Stimulated activated CD8-positive, alpha-beta memory T cell treated with anti-CD3 and anti-CD28 coated beads, Interleukin-4, amount 100 ng/mL, for 24 hours (primary cell): ENCODE measurements at places on chromosomes 2 and 18.

GRCh38 chr18:45719106-45719505 is 4.9 kb upstream of the SLC14A1 start:
- no peak for DNase-seq

DNA sequence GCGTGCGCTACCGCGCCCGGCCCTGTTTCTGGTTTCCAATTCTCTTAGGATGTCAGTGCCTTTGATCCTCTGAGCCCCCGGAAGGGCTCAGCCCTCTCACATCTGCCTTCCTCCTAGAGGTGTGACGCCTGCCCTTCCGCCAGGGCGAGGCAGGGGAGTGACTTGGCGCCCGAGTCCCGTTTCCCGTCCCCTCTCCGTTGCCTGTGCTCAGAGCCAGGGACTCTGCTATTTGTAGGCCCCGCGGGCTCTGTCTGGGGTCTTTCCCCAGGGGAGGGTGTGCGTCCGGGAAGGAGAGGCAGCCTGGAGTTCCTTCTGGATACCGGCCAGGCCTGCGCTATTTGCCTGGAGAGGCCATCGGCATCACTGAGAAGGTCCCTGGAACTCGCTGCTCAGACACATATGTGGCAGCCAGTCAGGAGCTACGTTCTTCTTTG is 103.7 kb upstream of the TAF1B start:
- no peak for DNase-seq

GRCh38 chr2:111640480-111640879 is 243.5 kb downstream of the ANAPC1 start:
- no peak for DNase-seq

- no peak for DNase-seq
These were observed 6.4 kb upstream of the ODC1 start for GRCh38 chr2:10454505-10454904.

DNA sequence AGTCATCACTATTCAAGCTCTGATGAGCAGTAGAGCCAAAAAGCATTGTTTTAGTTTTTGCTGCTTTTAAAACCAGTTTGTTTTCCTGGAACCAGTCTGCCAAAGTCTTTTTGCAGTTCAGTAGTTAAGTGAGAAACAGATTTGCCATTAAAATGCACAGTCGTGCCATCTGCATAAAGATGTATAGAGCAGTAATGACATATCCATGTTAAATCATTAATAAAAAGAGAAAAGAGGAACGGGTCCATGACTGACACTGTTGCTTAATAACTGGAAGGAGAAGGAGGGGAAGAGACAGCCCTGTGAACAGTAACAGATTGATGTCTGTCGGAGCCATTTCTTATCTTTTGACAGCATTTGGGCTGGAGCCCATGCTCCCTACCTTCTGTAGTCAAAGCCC is 704.6 kb downstream of the SATB2 start:
- no peak for DNase-seq

GRCh38 chr18:48006415-48007175 is 76.1 kb upstream of the SMAD2 start:
- no peak for DNase-seq

DNA sequence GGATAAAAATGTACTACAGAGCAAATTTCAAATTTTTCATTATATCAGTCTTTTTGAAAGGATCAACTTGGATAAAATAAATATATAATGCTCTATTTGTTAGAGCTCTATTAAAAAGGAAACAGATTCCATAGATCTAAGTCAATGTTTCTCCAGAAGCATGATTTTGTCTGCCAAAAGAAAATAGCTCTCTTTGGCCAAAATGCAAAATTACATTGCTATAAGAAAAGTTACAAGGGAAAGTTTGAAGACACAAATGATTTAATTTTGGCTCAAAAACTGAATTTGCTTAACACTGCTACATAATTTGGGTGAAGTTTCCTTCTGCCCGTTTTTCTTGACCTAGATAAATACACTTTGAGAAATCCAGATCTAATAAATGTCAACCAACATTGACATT is 15.7 kb downstream of the C2orf69 start:
- DNase-seq, result no peak

DNA sequence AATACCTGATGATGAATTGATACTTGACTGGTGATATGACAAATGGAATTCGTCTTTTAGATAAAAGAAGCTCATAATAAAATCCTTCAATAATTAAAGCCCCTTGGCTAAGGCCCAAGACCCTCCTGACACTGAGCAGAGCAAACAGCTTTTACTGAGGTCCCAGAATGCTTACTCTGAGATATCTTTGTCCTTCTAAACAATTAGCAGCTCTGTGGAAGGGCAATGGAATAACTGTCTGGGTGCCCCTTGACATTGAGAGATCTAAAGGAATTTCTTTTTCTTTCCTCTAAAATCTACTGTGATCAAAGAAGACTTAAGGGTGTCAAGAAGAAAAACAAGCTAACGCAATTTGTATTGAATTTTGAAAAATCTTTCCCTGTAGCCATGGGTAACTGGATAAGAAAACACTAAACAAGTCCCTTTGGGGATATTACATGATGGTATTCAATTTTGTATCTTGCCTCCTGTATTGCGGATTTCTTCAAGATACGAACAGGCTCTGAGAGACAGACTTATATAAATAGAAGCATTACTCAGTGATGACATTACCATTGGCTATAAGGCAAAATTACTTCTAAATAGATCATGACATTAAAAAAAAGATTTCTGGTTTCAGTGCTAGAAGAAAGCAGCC is 128.8 kb downstream of the MREG start:
- DNase-seq, result no peak

GRCh38 chr18:78666666-78667335 is 312.8 kb upstream of the SALL3 start:
- no peak for DNase-seq

DNA sequence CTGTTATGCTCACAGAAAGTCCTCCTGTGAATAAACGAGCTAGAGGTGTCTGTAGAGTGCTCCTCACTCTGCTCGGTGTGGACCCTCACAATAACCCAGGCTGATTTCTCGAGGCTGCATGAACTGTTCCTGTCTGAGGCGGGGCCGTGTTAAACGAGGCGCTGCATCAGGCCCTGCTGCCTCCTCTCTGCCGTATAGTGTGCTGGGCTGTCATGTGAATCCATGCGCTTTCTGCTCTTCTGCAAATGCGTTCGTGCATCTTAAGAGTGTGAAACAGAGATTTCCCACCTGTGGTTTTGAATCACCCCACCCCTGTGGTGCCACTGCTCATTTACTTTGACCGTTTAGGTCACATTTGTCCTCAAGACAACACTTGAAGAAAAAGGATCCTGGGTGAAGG is 26.2 kb downstream of the TRAF3IP1 start:
- DNase-seq, result no peak

DNA sequence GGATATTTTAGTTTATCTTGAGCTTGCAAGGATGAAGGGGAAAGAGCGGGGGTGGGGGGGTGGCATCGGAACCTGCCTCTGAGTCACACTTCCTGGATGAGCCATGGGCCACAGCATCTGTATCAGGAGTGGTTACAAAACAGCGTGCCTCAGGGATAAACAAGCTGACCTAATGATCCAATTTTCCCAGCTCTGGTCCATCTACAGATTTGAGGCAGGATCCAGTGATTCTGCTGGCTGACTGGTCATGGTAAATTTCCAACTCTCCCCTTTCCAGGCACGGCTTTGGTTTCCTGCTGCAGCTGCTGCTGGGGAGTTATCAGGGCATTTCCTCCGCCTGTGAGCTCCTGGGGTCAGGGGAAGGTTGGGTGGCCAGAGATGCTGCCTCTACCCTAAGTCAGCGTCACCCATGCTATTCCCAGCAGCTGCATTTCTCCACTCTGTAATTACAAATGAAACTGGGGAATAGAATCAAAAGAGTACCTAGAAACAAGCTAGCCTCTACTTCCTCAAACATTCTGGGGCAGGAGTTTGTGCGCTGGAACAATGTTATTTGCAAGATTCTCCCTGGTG is 4.7 kb upstream of the HPCAL1 start:
- no peak for DNase-seq

DNA sequence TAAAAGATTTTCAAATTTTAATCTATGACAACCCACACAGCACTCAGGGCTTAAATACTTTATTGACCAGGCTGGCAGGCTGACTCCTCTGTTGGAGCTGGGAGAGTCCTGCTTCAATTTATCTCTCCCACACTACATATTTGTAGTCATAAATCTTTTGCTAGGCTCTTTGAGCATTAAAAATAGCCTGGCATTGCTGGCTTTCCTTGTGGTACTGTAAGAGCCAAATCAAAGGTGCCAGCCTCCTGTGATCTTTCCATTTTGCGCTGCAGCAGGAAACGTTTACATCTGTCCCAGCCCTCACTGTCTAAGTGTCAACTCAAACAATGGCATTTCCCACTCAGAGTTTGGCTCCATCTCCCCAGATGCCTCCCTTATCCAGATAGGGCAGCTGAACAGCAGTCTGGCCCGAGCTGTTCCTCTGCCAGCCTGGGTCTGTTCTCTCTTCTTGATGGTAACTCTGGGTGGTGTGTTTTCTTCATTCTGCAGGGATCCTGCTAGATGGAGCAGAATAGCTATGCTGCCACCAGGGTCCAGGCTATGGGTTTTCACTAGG is 62.1 kb downstream of the LRRTM1 start:
- no peak for DNase-seq

GRCh38 chr2:163397451-163397850 is 338.4 kb downstream of the FIGN start:
- DNase-seq, result no peak

DNA sequence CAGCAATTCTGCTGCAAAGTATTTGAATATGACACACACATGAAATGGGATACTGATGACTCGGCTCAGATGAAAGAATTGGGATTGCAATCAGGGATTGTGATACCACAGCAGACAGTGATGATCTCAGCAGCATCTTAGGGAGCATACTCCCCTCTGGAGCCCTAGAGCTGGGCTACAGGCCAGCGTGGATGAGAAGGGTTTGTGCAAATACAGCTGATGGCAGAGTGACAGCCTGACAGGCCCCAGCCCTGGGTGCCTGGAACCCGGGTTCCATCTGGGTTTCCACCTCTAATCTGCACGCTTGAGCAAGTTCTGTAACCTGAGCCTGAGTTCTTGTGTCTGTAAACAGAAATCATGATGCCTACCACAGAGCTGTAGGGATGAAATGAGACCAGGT is 418.0 kb downstream of the LRATD1 start:
- DNase-seq, result no peak

GRCh38 chr18:65975536-65975935 is 224.7 kb downstream of the CDH7 start:
- no peak for DNase-seq

DNA sequence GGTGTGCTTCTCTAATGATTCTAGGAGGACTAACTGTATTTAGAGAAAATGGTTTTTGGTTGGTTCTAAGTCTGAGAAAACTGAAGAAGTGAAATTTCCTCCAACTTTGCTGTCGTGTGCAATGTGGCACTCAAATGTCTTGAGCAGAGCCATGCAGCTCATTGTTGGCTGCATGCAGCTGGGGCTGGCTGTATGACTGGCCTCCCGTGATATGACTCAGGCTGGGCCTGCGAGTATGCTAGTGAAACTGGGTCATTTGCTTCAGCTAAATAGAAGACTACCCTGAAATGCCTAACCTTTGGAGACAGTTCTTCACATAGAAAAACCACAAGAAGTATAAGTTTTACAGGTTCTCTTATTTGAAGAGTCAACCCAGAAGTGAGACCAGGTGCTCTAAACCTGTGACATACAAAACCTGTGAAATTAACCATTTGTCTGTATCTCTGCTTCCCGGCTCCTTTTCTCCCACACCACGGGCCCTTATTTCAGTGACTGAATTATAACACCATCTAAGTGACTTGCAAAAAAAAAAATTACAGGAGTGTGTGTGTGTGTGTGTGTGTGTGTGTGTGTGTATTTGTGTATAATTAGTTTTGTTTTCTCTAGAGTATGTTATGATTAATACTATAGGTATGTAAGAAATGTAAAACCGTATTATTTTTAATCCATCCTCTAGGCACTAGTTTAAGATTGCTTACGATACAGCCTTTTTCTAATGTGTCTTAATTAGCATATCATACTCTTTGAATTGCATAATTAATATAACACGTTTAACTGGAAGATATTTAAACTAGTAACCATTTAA is 15.9 kb downstream of the POLI start:
- DNase-seq, result peak; percentile 35

DNA sequence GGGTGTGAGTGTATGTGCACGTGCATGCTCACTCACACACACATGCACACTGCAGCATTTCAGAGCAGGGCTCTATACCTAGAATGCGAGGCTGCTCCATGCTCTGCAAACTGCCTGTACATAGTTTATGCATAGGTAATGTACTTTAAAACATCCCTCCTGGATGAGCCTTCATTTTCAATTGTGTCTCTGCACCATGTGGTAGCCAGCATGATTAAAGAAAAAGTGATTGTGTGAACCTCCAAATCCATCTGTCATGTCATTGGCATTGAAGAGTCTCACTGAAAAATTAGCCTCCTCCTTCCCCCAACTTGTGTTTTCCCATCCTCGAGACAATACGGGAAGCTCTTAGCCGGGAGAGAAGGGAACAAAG is 120.9 kb upstream of the SPATS2L start:
- no peak for DNase-seq

- DNase-seq, result no peak
These were observed 150.3 kb downstream of the SMAD2 start for GRCh38 chr18:47780011-47780725.

DNA sequence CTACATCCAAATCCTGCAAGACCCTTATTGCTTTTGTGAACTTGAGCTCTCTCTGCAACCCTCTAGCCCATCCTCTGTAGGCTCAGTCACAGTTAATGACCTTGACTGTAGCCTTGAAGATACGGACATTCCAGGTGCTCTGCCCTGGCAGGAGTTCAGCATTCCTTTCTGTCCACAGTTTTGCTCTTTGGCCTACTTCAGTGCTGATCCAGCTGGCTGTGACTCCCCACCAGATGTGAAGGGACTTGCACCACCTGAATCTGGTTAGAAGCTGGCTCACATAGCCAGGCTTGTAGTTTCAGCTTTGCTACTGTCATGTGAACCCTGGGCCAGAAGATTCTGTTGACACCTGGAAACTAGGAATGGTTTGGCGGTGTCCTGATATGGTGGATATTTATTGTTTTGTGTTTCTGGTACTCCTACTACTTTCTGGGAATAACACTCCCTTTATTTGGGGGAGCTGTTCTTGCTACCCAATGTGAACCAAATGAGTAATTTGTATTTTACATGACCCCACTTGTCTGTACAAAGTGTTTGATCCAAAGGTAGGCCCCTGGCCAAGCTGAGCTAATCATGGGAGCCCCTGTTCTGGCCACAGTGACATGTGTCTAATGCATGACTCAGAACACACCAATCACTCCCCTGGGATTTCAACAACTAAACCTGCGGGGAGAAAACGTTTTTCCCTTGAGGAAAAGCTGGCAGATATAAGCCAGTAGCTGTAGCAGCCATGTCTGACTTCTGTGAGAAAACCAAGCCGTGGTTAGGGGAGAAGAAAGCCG is 73.4 kb downstream of the CDCA7 start:
- DNase-seq, result no peak

GRCh38 chr2:183024339-183025095 is 13.7 kb downstream of the NCKAP1 start:
- no peak for DNase-seq

- no peak for DNase-seq
These were observed 30.6 kb upstream of the EPC2 start for GRCh38 chr2:148614014-148614321.

- DNase-seq, result no peak
These were observed 159.7 kb upstream of the CDH20 start for GRCh38 chr18:61173554-61173953.
